ENCODE measurements at places on chromosomes 3 and 15.

- no peak for DNase-seq
Observed at GRCh38 chr15:68713874-68714273, 106.8 kb downstream of the ANP32A start.

- DNase-seq: no peak
Observed at GRCh38 chr15:88036154-88036839, 220.2 kb downstream of the NTRK3 start.

- DNase-seq: no peak
Observed at GRCh38 chr15:72923289-72923688, 129.0 kb upstream of the NEO1 start.

GRCh38 chr3:146334151-146334550, 83.2 kb upstream of the PLSCR4 start:
- no peak for DNase-seq

DNA sequence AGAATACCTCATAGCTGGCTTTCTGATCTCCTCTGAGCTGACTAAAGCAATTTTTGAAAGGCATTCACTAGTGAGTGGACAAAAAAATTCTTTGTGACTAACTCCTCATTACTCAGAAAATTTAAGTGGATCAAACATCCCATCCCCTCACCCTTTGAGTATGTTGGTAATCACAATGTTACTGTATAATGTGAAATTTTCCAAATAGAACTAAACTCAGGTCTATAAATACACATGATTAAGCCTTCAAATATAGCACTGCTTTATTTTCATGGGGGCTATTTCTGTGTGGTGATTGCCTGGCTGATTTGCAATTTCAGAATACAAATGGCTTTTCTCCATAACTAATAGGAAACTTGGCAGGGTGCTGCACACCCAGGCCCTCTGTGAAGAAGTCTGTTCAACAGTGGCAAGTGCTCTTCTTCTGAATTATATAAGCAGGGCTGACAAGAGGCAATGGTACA, 45.9 kb upstream of the ACTC1 start:
- DNase-seq: no peak

All from OCI-LY7 (cell line).